ENCODE measurements at places on chromosomes 13 and 19.

DNA sequence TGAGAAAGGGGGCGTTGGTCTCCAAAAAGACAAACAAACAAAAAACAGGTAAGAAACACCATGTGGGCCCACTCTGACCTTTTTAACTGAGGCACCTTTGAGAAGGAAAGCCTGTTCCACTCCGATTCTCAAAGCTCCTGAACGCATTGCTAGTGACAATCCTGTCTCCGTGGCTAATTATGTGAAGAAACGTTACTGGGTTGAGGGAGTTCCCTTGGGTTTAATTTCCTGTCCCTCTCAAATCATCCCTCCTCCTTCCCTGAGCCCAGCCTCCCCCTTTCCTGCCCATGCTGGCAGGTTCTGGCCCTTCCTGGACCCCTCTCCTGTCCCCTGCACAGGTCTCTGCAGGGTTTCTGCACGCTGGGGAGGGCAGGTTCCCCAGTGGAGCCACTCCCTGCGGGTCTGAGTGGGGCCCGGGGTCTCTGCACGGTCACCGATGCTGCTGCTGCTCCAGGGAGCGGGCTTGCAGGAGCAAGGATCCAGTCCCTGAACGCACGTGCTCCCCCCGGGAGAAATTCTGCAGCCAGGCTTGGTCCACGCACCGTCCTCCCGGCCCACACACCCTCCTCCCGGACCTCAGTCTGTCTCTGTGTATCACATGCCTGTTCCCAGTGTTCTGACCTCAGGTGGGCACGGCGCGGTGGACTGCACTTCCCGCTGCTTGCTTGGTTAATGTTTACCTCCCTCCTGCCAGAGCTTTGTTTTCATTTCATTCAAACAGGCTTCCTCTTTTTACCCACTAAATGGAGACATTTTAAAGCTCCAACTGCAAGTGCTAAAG lies 76.4 kb upstream of the MCF2L start:
- DNase-seq = no peak
- H3K27ac ChIP-seq = no peak overlapping the region
- no peak overlapping the region for H3K4me3 ChIP-seq
- H3K36me3 ChIP-seq = no peaks in the 10 kb centered on the region
- peaks cover 11% of the 10 kb centered on the region for H3K27me3 ChIP-seq

DNA sequence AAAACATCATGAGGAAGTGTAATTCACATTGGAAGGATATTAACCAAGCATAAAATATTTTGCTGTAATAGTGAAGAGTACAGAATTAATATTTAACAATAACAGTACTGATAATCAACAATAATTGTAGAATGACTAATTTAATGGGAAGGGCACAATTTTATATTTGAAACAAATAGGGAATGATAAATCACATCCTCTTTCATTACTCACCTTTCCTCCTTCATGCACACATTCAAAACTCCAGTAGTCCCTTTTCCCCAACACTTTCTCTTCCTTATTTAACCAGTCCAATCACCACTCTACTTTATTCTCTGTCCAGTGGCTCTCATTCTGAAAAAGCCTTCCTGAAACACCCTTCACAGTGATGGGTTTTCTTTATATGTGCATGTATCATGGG lies 110.8 kb upstream of the POSTN start:
- no peaks in the 10 kb centered on the region for H3K36me3 ChIP-seq
- DNase-seq = no peak
- H3K27ac ChIP-seq = no peak overlapping the region
- H3K4me3 ChIP-seq = no peak overlapping the region
- no peaks in the 10 kb centered on the region for H3K4me1 ChIP-seq

DNA sequence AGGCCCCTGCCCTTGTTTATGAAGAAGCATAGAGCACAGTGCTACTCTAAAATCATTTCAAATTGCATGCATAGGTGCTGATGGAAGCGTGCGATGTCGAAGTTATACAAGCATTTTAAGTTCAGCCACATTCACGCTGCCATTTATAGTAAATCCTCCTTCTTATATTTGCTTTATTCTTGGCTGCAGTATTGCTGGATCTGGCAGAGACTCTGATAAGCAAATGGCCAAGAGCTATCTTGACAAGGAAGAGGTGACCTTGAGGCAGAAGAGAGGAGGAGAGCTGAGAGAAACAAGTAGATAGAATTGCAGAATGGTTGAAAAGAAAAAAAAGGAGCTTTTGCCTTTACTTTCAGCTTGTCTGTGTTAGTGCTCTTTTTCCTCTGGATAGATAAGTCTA lies 18.9 kb upstream of the MYO16 start:
- no peaks in the 10 kb centered on the region for H3K4me1 ChIP-seq
- no peak for DNase-seq
- no peak overlapping the region for H3K4me3 ChIP-seq
- no peak overlapping the region for H3K27ac ChIP-seq
- H3K36me3 ChIP-seq = no peaks in the 10 kb centered on the region

DNA sequence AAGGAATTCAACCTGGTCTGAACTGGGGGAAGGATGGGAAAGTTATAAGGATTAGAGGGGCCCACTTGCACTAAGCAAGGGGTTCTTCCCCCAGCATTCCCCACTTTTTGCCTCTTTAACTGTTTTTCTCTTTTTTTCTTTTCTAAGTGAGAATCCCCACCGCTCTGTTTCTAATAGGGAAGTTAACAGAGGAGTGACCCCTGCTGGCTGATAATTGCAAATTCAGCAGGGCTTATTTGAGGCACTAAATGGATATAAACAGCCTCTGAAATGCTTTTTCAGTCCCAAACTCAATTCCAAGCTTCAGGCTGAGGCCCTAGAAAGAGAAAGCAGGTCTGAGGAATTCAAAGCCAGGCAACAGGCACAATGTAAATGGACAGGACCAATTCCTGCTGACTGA lies 38.2 kb upstream of the CEACAM21 start:
- H3K4me1 ChIP-seq = peaks cover 42% of the 10 kb centered on the region
- DNase-seq = peak; percentile 59
- no peak overlapping the region for H3K4me3 ChIP-seq
- no peaks in the 10 kb centered on the region for H3K27me3 ChIP-seq
- H3K36me3 ChIP-seq = peaks cover 2% of the 10 kb centered on the region

DNA sequence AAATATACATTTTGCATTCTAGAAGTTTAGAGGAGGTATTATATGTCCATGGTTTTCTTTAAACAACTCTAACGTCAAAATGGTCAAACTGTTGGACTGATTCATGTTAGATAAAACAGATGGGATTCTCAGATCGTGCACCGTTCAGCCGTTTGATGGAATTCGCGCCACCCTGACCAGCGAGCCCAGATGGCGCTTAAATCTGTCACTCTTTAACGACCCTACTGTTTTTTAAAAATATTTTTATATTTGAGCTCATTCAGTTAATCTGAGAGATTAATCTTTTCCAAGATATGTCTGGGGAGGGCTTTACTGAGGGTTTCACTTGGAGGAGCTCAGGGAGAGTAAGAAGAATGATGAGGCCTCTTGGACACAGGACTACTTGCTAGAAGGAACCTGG lies 164.4 kb downstream of the TM9SF2 start:
- H3K4me3 ChIP-seq = no peak overlapping the region
- no peak overlapping the region for H3K27ac ChIP-seq
- H3K27me3 ChIP-seq = peaks cover 14% of the 10 kb centered on the region
- DNase-seq = no peak
- H3K4me1 ChIP-seq = no peaks in the 10 kb centered on the region
- peaks cover 3% of the 10 kb centered on the region for H3K36me3 ChIP-seq

DNA sequence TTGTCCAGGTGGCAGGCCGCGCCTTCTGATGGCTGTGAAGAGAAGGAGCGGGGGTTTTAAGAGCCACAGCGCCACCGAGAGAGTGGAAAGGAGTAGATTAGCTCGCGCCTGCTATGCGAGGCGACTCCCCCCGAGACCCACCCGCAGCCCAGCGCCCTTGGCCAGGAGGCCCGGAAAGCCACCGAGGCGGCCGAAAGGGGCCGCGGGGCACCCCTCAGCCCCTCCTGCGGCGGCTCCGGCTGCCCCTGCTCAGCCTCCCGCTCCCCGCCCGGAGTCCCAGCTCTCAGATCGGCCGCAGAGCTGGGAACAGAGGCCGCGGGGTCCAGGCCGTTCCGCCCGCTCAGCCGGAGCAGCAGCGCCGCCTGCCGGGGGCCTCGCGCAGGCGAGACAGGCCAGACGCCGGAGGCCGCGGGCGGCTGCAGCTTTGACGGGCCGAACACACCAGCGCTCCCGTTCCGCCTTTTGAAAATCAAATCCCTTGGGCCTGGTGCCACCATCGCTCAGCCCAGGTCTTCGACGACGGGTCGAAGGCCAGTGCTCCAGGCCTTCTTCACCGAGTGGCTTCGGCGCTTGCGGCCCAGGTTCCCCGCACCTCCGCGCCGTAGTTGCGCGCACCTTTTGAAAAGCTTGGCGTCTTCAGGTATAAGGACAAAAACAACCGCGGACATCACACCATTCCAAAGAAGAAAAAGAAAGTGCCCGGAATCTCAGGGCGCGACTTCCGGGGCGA lies 15.3 kb downstream of the CDX2 start:
- H3K27ac ChIP-seq = no peak overlapping the region
- H3K4me1 ChIP-seq = peaks cover 19% of the 10 kb centered on the region
- H3K36me3 ChIP-seq = no peaks in the 10 kb centered on the region
- H3K4me3 ChIP-seq = peak overlapping the region; percentile 69
- peaks cover 54% of the 10 kb centered on the region for H3K27me3 ChIP-seq
- DNase-seq = peak; percentile 63

- peaks cover 28% of the 10 kb centered on the region for H3K4me1 ChIP-seq
- no peak overlapping the region for H3K27ac ChIP-seq
- H3K27me3 ChIP-seq = no peaks in the 10 kb centered on the region
- no peak for DNase-seq
- no peak overlapping the region for H3K4me3 ChIP-seq
Observed at GRCh38 chr19:8461891-8462290, 17.1 kb downstream of the HNRNPM start.

DNA sequence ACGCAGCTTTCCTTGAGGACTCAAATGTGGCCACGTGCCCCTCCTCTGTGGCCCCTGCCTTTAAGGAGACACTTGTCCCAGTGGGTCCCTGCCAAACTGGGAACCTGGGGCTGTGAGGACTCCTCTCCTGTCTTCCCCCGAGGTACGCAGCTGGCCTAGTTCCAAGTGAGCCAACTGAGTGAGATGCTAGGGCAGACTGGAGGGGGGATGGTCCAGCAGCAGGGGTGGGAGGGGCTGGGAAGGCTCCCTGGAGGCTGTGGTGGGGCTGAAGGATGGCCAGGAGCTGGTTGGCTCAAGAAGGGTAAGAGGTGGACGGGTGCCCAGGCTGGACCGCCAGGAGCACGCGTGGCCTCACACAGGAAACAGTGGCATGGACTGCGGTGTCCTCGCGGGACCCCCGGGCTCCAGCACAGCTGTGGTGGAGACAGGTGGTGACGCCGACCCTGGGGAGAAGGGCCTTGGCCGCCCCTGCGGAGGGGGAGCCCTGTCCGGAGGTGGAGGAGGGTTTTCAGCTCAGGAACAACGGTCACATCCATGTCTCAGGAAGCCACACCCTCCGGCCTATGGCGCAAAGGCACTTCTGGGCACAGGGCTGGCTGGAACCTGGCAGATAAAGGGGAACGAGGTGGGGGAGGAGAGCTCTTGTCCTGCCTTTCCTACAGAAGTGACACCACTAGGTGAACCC lies 45.8 kb downstream of the MLLT1 start:
- peaks cover 24% of the 10 kb centered on the region for H3K4me1 ChIP-seq
- no peak for DNase-seq
- no peaks in the 10 kb centered on the region for H3K27me3 ChIP-seq
- peaks cover 4% of the 10 kb centered on the region for H3K36me3 ChIP-seq
- no peak overlapping the region for H3K4me3 ChIP-seq

DNA sequence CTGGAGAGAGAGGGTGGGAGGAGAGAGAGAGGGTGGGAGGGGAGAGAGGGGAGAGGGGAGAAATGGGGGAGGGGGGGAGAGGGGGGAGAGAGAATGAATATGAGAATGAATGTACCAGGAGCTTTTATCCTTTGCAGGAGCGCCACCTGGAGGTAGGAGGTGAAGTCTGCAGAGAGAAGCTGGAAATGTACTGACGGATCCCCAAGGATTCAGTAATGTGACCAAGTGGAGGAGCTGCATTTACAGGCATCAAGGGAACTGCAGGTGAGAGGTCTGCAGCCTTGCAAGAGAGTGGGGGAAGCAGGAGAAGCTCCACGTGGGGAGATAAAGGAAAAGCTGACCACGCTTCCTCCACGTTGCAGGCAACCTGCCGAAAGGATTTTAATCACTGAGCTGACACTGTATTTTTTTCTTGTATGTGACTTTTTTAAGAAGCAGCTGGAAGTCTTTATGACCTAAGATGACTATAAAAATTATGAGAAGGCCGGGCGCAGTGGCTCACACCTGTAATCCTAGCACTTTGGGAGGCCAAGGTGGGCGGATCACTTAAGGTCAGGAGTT lies 33.7 kb downstream of the VSTM1 start:
- no peaks in the 10 kb centered on the region for H3K36me3 ChIP-seq
- H3K4me1 ChIP-seq = no peaks in the 10 kb centered on the region
- no peak overlapping the region for H3K27ac ChIP-seq
- peak; percentile 68 for DNase-seq

DNA sequence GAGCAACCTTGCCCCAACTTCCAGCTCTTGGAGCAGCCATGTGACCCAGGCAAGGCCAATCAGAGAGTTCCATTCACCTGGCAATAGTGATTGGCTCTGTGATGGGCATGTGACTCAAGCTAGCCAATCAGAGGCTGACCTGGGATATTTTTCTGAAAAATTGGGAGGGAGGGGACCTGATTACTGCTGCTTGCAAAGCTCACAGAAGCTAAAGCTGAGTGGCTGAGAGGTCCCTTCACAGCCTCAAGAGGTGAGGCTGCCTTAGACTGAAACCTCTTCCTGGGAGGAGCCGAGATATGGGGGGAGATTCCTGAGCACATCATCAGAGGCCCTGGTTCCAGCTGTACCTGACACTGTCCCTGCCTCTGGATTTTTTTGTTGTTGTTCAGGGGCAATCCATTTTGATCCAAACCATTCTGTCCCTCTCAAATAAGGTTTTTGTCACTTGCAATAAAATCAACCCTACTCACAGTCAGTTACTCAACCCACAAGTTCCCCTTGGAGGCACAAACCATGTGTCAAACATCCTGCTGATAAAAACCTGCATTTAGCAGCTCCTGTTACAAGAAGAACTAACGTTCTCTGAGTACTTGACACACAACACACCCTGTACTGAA lies 4.8 kb downstream of the CIB3 start:
- H3K27ac ChIP-seq = peak overlapping the region; percentile 72
- no peak overlapping the region for H3K4me3 ChIP-seq
- peaks cover 6% of the 10 kb centered on the region for H3K36me3 ChIP-seq
- H3K4me1 ChIP-seq = peaks cover 17% of the 10 kb centered on the region

DNA sequence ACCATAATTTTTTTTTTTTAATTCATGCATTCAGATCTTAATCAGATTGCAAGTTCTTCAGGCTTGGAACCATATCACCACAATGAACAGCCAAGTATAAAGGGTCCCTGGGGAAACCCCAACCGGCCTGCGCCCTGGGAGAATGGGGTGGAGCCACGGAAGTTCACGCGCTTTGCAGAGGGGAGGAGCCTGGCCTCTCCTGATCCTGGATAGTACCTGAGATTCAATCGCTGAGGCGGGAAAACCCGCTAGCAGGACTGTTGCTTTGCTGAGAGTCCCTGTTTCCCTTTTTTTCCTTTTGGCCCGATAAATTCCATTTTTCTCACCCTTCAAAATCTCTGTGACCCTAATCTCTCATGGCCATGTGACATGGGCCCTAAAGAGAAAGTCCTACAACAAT lies 385.1 kb downstream of the IRS2 start:
- H3K4me1 ChIP-seq = no peaks in the 10 kb centered on the region
- no peak overlapping the region for H3K27ac ChIP-seq
- no peaks in the 10 kb centered on the region for H3K27me3 ChIP-seq
- no peaks in the 10 kb centered on the region for H3K36me3 ChIP-seq
- DNase-seq = no peak
- H3K4me3 ChIP-seq = no peak overlapping the region

GRCh38 chr13:94707400-94708021 lies 4.8 kb downstream of the SOX21 start:
- peak overlapping the region; percentile 38 for H3K4me3 ChIP-seq
- peaks cover 18% of the 10 kb centered on the region for H3K4me1 ChIP-seq
- H3K36me3 ChIP-seq = peaks cover 16% of the 10 kb centered on the region
- no peak for DNase-seq
- H3K27ac ChIP-seq = no peak overlapping the region

Measured in activated CD8-positive, alpha-beta T cell treated with anti-CD3 and anti-CD28 coated beads, Interleukin-2, amount 10 ng/mL, durations not matched to agents 7 days and 5 days (primary cell).